ACHN (cell line): ENCODE measurements at places on chromosomes 13 and 19.

- DNase-seq = no peak
These were observed 100.4 kb upstream of the GJB6 start for GRCh38 chr13:20332361-20333096.

DNA sequence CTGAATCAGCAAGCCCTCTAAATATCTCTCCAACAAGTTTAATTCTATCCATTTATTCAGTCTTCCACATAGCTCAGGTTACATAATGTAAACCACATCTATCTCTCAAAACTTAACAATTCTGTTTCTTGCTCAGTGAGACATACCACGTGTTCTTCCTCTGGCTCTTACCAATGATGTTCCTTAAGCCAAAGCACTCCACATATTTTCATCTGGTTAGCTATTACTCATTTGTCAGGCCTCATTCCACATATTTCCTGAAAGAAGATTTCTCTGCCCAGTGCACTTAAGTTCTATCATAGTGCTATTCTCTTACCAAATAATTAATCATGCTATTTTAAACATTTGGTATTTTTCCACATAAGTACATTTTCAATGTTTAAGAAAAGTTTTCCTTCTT, 403.3 kb upstream of the ATXN8OS start:
- DNase-seq = peak; percentile 61

DNA sequence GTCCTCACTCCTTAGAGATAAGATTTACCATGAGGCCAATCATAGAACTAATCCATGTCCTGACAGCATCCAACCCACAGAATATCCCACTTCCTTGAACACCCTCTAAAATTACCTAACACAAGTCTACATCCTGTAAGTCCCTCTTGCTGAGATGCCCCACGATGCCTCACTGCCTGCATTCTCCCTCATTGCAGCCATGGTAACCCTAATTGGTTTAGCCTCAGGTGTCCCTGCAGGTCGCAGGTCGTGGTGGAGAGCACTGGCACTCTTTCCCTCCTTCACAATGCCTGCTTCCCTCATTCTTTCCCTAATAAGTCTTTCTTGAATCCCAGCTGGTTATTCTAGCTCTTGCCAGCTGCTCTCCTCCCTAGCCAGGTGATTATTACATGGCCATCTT, 35.3 kb upstream of the MYO16 start:
- no peak for DNase-seq

DNA sequence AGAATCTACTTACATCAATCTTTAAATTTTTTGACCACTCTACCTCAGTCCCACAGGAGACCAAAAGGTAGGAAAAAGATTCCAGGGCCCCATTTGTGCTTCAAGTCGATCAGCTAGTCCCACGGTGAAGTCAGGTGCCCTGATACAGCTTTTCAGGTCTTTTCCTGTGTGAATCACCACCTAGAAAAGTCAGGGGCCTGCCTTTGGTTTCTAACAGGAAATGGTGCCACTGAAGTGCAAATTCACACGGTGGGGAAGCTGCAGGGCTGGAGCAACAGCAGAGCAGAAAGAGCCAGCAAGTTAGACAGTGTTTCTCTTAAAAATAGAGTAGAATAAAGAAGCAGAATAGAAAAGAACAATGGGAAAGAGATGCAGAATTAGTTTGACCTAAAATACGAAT, 107.5 kb downstream of the KLF12 start:
- DNase-seq = peak; percentile 47

DNA sequence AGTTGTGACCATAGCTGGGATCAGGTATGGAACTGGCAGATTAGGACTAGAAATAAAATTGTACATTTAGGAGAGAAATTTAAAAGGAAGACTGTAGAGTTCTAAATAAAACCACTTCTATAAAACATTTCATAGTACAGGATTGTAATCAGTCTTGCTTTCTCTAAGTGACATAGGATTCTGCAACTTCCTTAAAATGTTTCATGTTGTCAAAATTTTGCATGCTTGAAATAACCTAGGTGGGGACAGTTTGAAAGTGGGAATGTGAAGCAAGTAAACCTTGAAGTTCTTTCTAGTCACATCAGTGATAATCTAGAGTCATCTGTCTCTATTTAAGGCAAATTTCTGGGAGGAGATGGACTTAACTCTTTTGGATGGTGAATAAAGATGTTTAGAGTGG, 6.7 kb downstream of the TM9SF2 start:
- no peak for DNase-seq

GRCh38 chr13:39044536-39044935, 6.3 kb downstream of the NHLRC3 start:
- no peak for DNase-seq

- peak; percentile 38 for DNase-seq
These were observed 848 bp upstream of the CEBPA start for GRCh38 chr19:33302974-33303790.

GRCh38 chr19:50147462-50148423, 15.3 kb downstream of the IZUMO2 start:
- peak; percentile 72 for DNase-seq

DNA sequence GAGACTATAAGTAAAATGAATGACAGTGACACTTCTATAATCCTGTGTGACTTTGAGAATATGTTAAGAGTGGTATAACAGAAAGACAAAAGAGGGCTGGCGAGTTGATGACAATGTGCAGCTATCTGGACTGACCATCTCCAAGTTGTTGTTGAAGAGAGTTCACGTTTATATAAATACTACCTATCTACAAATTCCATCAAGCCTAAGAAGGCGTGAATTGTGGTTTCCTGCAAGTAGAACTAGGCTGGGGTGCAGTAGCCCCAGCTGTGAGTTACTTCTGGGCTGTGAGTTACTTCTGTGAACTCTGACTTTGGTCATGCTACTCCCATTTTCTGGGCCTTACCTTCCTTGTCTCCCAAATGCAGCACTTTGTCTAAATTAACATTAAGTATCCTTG, 561.0 kb downstream of the TBC1D4 start:
- no peak for DNase-seq

- no peak for DNase-seq
These were observed 9.1 kb downstream of the TEX101 start for GRCh38 chr19:43423779-43424178.

DNA sequence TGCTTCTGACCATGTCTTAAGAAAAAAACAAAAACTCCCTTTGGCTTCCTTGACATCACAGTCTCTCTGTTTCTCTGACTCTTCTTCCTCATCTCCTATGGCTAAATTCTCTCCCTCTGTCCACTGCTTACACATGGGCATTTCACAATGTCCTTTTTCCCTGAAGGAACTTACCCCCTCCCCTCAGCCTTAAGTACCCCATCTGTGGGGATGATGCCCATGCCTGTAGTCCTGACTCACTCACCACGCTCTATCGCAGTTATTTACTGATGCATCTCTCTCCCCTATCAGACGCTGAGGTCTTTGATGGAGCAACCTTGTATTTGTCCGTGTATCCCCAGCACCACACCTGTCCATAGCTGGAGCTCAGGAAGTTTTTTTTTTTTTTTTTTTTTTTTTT, 32.4 kb downstream of the ACTN4 start:
- peak; percentile 26 for DNase-seq

- DNase-seq = no peak
These were observed 207.8 kb downstream of the RFC3 start for GRCh38 chr13:34025746-34026145.

DNA sequence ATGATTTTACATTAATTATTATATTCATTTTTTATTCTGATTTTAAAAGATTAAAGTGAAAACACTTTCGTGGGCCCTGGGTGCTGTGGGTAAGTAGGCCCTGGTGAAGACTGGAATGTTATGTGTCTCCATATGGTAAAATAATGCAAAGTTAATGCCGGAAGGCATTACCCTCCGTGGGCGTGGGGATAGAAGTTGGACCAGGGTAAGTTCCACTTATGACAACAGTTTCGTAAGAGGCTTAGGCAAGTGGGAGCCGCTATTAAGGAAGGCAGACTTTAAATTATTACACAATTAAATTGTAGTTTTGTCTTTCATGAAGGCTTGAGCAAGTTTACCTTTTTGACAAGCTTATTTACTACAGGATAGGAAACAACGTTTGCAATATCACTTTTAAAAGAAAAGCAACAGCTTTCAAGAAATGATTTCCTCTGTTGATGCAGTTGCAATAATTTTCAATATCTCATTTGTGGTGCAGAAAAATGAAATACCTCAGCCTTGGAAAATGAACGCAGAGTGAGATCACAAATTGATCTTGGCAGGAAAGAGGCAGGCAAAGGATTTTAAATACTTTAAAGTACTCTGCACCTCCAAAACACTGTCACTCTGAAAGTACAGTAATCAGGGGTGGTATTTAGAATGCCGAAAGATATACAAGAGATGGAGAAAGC, 310.6 kb downstream of the DCT start:
- DNase-seq = no peak

GRCh38 chr13:112058519-112058873, 8.5 kb upstream of the SOX1 start:
- no peak for DNase-seq

- peak; percentile 10 for DNase-seq
These were observed 11.6 kb downstream of the CTU1 start for GRCh38 chr19:51096473-51097165.

DNA sequence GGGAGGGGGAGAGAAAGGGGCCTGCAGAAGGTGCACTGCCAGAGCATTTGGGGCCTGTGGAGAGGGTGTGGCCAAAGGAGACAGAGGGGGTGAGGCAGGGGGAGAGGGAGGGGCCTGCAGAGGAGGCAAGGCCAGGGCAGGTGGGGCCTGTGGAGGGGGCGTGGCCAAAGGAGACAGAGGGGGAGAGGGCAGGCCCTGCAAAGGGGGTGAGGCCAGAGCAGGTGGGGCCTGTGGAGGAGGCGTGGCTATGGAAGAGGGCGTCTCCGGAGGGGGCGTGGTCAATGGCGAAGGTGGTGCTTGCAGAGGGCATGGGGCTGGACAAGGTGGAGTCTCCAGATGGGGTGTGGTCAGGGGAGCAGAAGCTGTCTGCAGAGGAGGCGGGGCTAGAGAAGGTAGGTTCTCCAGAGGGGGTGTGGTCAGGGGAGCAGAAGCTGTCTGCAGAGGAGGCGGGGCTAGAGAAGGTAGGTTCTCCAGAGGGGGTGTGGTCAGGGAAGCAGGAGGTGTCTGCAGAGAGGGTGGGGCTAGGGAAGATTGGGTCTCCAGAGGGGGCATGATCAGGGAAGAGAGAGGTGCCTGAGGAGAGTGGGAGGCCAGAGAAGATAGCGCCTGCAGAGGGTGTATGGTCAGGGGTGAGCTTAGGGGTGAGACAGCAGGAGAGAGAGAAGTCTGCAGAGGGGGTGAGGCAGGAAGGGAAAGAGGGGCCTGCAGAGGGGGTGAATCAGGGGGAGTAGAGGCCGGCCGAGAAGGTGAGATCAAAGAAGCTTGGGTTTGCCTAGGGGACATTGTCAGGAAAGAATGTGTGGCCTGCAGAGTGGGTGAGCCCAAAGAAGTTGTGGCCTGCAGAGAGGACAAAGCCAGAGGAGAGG, 3.4 kb downstream of the PRR36 start:
- peak; percentile 73 for DNase-seq

DNA sequence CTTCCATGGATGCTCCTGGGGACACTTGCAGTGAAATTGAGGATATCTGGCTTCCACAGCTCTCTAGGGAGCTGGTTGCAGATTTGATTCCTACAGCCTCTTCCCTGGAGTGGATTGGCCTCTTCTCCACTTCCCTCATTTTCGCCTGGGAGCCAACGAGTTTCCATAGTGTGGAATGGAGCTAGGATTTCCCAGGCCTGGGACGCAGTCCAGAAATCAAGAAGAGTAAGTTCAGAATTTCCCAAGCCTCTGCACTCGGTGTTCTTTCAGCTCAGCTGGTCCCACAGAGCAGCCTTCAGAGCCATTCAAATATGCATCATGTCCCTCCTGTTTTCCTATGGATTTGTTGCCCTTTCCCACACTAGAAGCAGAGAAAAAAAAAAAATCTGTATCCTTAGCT, 68.2 kb downstream of the RAP2A start:
- DNase-seq = no peak

DNA sequence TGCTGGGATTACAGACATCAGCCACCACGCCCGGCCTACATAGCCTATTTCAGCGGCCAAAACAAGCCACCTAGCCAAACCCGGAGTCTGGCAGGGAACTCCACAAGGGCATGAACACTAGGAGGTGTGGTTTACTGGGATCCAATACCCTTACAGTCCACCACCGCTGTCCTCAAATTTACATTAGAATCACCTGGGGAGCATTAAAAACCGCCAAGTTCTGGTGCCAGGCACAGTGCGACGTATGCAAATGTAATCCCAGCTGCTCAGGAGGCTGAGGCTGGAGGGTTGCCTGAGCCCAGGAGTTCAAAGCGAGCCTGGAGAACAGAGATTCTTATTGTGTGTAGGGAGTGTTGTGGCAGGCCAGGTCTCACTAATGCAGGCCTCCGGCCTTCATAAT, 4.2 kb upstream of the AP1M1 start:
- DNase-seq = no peak

GRCh38 chr19:41887711-41888382, 4.9 kb downstream of the ARHGEF1 start:
- DNase-seq = no peak

DNA sequence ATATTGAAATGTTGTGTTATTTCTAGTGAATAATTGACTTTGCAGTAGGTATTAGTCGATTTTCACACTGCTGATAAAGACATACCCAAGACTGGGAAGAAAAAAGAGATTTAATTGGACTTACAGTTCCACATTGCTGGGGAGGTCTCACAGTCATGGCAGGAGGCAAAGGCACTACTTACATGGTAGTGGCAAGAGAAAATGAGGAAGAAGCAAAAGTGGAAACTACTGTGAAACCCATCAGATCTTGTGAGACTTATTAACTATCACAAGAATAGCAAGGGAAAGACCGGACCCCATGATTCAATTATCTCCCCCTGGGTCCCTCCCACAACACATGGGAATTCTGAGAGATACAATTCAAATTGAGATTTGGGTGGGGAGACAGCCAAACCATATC, 9.9 kb upstream of the C5AR2 start:
- DNase-seq = no peak

DNA sequence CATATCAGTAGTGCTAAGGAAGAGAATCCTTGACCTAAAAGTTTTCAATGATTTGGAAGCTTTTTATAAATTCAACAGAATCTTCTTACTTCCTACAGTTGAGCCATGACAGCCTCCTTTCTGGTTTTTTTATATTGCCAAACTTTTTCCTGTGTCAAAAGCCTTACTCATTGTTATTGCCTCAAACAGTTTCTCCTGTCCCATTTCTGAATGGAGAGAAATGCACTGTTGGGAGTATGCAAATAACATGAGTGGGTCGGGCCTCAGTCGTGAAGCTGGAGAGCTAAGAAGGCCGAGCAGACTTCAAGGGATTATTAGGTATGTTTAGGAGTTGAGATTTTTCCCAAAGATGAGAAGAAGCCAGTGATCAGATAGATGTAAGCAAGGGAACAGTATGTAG, 766.4 kb upstream of the KLHL1 start:
- DNase-seq = no peak

DNA sequence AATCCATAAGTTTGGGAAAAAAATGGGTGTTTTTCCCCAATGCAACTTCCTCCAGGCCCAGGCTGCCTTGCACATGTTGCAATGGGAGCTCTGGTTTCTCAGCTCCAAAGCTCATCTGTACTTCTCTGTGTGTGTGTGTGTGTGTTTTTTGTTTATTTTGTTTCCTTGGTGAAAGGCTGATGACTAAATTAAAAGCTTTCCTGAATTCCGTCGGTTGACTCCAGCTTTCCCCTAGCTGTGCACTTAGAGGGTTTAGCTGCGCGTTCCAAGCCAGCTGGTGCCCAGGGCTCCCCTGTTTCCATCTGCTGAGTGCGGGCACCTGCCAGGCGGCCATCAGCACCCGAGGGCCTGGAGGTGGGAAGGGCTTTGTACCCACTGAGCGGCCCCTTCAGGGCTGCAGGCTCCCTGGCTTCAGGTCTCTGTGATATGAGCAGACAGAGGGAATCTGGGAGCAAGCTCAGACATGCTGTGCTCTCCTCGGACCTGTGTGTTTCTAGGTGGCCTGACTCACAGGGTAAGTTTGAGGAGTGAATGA, 129.1 kb upstream of the SOX1 start:
- DNase-seq = no peak
